ENCODE measurements at places on chromosomes 6 and 20. TPM values are rescaled to one million over a fixed set of nuclear protein-coding genes. Genes with fewer than 3 reads are reported as not detected.

KIF16B gene
- 59.2 TPM for total RNA-seq

CCN2 gene
- 56.8 TPM for total RNA-seq

SMLR1 gene
- total RNA-seq, result not detected

GINS1 gene
- 2.8 TPM for total RNA-seq

OPN5 gene
- total RNA-seq, result not detected

DNA sequence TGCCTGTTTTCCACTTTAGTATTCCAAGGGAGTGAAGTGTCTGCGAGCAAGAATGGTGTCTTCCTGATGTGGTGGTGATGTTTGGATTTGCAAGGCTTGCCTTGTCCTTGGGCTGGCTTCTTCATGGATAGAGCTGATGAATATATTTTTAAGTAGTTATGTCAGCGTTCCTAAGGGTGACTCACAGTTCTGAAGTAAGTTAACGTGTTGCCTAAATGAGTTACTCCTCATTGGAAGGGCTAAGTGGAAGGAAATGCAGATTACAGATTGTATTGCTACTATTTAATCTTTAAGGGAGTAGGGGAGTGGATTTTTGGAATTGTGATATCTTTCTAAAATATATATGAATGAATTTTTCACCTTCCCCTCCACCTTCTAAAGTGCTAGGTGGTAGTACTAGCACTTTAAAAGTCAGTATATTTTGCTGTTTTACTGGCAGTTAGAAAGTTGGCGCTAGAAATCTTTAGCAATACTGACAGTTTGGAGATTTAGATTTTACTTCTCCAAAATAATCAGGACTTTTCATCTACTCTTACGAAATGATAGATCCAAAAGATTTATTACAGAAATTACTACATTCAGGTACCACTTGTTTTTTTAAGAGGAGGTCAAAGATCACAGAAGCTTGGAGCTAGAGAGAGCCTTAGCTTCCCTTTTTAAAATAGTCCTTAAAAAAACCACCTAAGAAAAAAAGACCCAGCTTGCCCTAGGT is 197.4 kb downstream of the JARID2 start:
- no peak for DNase-seq

DNA sequence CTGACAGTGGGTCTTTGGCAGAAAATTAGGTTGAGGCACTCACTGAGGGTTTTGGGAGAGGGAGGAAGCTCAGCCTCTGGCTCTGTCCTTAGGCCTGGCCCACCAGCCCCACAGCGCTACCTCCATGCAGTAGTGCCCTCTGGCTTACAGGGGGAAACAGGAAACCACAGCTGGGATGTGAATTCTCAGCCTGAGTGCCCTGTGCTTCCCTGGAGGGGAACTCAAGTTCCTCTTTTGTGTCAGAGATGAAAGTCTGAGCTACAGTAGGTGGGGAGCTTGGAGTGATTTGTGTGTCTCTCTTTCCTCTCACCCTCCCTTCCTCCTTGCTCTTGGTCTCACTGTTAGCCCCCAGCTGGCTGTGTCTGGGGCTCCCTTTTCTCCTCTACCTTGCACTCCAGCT is 48.2 kb upstream of the BLCAP start:
- no peak for DNase-seq

GRCh38 chr20:63167026-63167917 is 48.7 kb downstream of the YTHDF1 start:
- DNase-seq, result no peak

GRCh38 chr6:26390531-26390930 is 7.6 kb downstream of the BTN2A2 start:
- DNase-seq, result no peak

DNA sequence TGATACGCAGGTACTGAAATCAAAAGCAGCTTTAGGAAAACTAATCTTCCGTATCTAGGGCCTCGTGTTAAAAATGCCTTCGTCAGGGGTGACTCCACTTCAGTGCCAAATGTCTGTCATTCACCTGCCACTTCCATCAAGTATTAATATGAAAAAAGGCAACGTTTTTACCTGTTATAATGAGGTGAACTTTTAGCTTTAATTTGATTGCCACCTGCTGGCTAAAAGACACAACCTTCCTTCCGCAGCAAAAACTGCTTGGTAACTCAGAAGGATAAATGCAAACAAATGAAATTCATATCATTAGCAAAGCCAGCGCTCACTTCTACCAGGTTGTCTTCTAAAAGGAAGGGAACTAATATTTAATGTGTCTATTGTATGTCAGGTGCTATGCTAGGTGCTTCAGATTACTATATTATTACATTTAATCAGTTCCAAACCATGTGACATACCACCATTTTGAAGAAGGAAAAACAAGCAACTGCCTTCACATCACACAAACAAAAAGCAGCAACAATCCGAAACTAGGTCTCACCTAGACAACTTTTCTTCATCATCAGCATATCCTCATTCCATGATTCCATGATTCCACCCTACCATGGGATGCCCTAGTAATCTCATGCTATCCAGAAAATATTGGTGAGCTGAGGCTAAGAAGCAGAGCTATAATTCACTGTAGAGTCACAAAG is 20.6 kb upstream of the ARHGAP18 start:
- DNase-seq, result no peak

- no peak for DNase-seq
Observed at GRCh38 chr6:64737418-64737817, 969.6 kb downstream of the EYS start.

GRCh38 chr6:158816803-158817727 is 2.1 kb downstream of the EZR start:
- no peak for DNase-seq
